Left renal cortex interstitium (tissue), 4 donors: ENCODE measurements at places on chromosomes 1 and 21.

GRCh38 chr1:240528591-240528990, 83.4 kb downstream of the GREM2 start:
- no peak for DNase-seq

DNA sequence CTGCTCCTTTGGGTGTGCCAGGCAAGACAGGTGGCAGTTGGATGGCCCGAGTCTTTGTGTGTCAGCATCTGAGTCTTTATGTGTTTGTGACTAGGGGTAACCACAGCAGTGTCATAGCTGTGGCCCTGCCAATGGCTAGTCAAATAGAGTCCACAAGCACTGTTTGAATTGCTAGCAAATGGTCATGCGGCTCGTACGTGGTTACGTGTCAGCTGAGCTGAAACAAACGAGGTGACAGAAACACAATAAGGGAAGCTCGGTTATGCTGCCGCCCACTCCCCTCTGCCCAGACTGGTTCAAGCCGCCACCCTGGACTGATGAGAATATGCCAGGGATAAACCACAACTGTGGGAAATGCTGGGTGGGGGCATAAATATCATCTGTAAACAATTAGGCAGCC, 174.3 kb upstream of the LMO4 start:
- DNase-seq: no peak

GRCh38 chr1:92495392-92496063, 8.8 kb upstream of the GFI1 start:
- no peak for DNase-seq

- no peak for DNase-seq
Measured at GRCh38 chr1:5909576-5910275, 82.5 kb downstream of the NPHP4 start.

DNA sequence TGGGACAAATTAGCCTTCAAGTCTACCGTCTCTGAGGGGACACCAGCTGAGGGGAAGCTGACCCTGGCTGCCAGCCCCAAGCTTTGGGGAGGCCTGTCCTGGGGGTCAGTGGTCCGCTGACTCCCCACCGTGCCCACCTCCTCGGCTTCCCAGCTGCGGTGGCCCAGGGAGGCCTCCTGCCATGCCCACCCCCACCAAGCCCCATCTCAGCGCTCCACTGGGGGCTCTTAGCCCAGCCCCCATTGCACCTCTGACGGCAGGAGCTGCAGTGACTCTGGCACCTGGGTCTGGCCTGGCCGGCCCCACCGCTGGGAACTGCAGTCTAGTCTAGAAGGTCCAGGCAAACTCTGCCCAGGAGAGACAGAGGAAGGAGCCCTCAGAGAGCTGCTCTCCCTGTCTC, 30.2 kb upstream of the SIM2 start:
- no peak for DNase-seq

- DNase-seq: no peak
Measured at GRCh38 chr1:228836427-228836826, 101.1 kb downstream of the RHOU start.

DNA sequence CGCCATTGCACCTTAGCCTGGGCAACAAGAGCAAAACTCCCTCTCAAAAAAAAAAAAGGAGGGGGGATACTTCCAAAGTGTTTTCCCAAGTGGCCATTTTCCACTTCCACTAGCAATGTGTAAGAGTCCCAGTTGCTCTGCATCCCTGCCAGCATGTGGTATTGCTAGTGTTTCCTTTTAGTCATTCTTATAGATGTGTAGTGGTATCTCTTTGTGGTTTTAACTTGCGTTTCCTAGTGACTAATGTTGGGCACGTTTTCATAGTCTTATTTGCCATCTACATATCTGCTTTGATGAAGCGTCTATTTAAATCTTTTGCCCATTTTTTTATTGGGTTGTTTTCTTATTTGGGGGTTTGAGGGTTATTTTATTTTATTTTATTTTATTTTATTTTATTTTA, 31.1 kb downstream of the INAVA start:
- no peak for DNase-seq

DNA sequence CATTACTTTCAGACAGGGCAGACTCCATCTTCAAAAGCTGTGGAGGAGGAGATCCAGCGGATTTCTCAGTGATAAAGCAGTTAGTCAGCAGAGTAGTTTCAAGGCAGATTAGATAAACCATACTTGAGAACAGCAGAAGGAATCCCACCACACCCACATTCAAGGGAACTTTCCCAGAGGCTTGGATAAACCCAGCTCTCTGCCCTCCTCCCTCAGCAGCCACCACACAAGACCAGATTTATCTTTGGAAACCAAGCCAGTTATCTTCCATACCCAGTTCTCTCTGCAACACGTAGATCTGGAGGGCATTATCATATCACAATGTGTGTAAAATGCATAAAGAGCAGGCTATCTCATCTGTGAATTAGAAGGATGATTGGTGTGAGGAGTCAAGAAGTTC, 40.2 kb downstream of the GFI1 start:
- DNase-seq: no peak

- DNase-seq: no peak
Measured at GRCh38 chr1:115429884-115430283, 91.8 kb upstream of the NGF start.

DNA sequence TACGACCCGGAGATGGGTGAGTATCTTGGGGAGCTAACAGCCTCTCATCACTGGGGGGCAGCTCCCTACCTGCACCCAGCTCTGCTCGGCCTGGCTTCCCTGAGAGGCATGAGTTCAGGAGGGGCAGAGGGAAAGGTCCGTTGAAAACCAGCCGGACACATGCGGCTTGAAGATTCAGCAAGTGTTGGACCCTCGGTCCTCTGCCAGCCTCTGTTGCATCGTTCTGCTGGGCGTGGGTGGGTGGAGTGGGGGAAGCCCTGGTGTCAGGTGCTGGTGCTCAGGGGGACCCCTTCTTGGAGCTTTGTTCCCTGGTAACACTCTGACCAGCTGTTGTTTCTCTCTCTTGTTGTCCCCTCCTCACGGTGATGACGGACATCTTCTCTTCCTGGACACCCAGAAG, 20.9 kb downstream of the PSEN2 start:
- DNase-seq: no peak

DNA sequence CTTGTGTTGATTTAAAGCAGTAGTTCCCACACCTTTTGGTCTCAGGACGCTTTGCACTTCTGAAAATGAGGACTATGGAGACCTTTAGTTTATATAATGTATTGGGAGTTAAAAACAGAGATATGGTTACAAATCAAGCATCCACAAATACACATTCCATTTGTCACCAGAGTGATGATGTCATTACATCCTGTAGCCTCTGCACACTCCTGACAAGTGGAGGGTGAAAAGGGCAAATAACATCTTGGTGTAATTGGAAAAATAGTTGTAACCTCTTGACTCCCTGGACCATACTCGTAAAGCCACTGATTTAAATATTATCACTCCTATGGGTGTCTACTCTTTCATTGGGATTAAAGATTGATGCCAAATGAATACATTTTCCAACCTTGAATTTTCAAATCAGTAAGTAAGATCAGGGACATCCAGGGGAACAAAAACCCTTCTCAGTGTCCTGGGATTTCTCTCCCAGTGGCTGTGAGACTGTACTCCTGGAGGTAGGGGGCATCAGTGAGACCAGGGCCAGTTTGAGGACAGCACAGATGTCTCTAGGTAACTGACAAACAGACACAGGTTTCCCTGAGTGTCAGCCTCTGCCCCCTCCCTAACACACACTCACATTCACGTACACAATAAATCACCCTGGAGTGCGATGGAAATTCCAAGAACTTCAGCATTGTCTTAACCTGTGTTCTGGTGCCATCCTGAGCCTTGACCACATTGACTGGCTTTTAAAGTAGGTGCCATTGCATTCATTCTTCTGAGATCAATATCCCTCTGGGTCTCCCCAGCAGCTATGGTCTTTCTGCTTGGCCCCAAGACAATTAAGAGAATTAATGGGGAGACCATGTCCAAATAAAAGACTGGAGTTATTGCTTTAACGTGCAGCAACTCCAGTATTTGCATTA, 63.0 kb downstream of the NR5A2 start:
- DNase-seq: no peak

GRCh38 chr1:152855661-152856060, 4.1 kb upstream of the LCE7A start:
- DNase-seq: no peak

- DNase-seq: no peak
Measured at GRCh38 chr1:100952104-100952745, 56.3 kb downstream of the SLC30A7 start.

DNA sequence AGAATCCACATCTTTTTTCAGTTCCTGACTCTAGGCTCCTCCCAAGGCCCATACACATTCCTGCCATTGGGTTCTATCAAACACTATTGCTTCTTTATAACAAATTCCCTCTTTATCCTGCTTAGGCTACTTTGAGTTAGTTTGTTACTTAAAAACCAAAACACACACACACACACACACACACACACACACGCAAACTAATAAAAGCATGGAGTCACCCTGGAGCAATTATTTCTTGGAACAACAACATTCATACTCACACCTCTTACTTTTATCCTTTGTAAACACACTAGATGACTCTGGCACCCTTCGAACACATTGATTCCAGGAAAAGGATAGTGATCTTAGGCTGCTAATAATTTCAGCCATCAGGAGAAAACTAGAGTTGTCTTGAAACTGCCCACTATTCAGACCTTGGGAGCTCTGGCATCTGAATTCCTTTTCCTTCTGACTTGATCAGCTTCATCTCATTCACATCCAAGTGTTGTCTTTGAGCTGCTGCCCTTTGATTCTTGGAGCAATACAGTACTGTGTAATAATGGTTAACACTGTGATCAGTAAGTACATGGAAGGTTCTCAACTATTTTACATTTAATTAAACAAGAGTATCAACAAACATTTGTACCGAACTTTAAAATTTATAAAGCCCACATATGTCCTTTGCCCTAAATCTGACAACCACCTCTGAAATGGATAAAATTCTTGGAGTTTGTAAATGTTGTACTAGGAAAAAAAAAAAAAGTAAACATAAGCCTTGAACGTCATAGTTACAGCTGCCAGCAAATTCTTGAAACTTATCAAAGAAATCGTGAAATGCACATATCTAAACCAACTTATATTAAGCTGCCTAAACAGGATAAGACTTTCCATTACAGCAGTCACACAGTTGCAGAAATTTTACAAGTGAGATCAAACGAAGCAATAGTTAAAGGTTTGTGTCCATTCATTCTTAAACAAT, 2.8 kb upstream of the SEC22B start:
- DNase-seq: no peak

GRCh38 chr1:93800856-93801255, 78.2 kb downstream of the DNTTIP2 start:
- no peak for DNase-seq

DNA sequence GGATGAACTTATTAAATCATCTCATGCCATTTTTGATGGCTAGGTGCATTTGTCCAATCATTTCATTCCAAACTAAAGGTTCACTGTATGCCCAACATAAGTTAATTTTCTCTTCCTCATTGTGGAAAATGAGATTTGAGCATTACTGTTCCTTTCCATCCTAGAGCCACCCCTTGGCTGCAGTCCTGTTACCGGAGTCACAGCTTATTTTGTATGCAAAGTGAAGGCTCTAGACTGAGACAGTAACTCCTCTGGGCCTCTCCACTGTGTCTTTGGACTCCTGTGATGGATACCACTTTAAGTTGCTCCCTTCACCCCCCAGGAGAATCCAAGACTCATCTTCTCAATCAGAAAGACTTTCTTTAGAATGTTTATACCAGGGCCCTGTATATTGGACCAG, 59.7 kb downstream of the FGGY start:
- no peak for DNase-seq

GRCh38 chr1:8985915-8986813, 40.1 kb downstream of the SLC2A7 start:
- no peak for DNase-seq

GRCh38 chr1:7293702-7294629, 477.1 kb upstream of the VAMP3 start:
- no peak for DNase-seq

DNA sequence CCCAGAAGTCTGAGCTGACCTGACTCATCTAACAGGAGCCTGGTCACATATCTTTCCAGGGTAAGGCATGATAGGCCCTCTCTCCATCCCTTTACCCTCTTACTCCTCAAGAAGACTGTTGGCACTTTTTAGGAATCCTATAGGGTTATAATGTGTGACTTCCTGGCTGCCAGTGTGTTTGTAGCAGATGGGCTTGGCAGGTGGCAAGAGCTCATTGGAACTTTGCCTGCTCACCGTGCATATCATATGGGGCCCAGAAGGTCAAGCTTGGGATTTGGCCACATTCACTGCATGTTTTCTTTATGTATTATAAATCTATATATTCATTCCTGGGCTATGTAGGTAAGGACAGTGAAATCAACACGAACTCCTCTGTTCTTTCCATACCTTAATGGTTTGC, 5.2 kb downstream of the KAZN start:
- DNase-seq: no peak

DNA sequence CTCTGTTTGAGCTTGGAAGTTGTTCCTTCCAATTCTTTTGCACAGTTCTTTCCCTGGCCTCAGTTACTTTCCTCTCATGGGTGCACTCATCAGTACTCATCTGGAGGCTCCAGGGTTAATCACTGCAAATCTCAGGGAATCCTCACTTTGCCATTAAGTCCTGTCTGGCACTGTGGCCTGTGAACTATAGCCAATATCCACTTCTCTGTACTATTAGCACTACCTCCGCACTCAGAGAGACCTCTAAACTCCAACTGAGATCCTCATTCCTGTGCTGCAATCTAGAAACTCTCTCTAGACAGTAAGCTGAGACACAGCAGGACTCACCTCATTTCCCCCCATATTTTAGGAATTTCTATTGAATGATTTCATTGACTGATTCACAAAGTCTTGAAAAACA, 311.3 kb downstream of the NCAM2 start:
- no peak for DNase-seq

GRCh38 chr1:64966158-64966971, at the start of gene JAK1:
JAK1 (minus strand) TSS chr1:64966549; CDS start chr1:64886264, 80,285 bp downstream.
- DNase-seq: peak; percentile 76

DNA sequence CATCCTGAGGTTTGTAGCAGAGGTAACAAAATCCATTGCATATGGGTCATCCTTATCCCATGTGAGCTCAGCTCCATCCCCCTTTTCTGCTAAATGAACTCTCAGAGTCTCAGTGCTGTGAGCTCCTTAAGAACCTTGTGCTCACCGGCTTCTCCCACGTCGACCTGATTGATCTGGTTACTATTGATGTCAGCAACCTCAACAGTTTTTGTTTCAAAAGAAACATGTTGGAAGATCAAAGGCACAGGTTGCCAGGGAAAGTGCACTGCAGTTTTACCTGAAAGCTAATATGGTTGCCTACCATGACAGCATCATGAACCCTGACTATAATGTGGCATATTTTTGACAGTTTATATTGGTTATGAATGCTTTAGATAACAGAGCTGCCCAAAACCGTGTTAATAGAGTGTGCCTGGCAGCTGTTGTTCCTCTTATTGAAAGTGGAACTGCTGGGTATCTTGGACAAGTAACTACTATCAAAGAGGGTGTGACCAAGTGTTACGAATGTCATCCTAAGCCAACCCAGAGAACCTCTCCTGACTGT, 131.4 kb downstream of the HS2ST1 start:
- no peak for DNase-seq
